ENCODE measurements at places on chromosomes 1 and 21.

GRCh38 chr1:208918160-208918559 lies 665.4 kb upstream of the CAMK1G start:
- DNase-seq: no peak

- no peak for DNase-seq
Observed at GRCh38 chr1:219731771-219732170, 118.9 kb upstream of the ZC3H11B start.

GRCh38 chr1:203797948-203798655 lies 2.7 kb downstream of the ZBED6 start:
- DNase-seq: no peak

DNA sequence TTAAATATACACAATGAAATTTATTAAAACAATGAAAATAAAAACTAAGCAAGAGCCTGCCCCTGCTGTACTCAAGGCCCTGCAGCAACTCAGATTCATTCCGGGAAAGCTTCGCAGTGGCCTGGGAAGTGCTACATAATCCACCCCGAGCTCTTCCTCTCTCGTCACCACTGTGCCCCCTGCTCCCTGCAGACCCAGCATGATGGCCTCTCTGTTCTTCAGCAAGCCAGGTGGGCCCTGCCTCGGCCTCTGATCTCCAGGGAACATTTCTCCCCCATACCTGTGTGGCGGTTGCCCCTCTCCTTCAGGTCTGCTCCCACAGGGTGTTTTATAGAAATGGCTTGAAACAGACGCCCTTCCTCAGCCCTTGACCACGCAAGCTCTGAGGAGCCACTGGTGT lies 10.6 kb downstream of the RNF187 start:
- DNase-seq: no peak

DNA sequence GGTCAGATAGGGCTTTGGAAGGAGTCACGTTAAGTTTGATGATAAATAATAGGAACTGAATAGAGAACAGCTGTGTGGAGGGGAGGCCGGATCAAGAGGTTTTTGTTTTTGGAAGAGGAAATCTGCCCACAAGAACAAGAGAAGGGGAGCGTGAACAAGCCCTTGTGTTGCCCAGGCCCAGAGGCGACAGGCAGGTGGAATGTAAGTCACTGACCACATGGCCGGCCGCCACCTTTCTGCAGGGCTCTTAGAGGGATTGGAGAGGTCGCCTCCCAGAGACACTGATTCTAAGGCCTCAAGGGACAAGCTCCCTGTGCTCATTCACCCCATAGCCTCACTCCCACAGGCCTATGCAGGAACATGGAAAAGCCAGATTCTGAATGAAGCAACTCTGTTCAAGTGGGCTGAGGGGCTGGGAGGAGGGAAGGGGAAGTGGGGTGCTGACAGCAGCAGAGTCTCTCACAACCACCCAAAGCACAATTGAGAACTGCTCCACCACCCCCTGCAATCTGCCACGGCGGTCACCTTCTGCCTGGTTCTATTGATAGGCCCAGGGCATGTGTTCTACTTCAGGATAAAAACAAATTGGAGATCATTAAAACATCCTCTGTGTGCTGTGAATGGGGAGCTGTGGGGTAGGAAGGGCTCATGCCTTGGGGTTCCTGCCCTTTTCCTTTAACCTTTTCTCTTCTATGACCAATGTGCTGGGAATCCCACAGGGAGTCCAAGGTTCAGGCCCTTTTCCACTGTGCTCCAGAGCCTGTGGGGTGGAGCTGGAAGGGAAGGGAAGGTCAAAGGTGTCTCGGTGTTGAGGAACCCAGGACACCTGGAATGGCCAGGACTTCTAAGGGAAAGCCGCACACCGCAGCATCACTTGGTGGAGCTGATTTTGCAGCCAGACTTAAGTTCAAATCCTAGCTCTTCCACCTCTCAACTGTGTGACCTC lies 63.3 kb upstream of the PARP1 start:
- DNase-seq: no peak

DNA sequence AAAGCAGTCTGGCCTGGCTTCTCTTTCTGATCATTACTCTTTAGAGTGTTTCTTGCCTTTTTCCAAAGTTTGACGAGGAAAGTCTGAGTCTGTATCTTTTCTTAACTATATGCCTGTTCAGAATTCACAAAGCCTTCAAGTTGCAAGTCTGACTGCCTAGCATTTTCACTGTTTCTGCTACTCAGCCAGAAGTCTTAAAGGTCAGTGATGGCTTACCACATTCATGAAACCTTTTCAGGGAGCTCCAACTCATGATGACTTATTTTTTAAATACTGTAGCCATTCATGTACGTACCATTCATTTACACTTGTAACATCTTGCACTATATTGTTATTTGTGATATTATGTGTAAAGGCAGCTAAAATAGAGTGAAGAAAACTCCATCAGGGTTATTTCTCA lies 58.2 kb downstream of the TNFSF4 start:
- no peak for DNase-seq

DNA sequence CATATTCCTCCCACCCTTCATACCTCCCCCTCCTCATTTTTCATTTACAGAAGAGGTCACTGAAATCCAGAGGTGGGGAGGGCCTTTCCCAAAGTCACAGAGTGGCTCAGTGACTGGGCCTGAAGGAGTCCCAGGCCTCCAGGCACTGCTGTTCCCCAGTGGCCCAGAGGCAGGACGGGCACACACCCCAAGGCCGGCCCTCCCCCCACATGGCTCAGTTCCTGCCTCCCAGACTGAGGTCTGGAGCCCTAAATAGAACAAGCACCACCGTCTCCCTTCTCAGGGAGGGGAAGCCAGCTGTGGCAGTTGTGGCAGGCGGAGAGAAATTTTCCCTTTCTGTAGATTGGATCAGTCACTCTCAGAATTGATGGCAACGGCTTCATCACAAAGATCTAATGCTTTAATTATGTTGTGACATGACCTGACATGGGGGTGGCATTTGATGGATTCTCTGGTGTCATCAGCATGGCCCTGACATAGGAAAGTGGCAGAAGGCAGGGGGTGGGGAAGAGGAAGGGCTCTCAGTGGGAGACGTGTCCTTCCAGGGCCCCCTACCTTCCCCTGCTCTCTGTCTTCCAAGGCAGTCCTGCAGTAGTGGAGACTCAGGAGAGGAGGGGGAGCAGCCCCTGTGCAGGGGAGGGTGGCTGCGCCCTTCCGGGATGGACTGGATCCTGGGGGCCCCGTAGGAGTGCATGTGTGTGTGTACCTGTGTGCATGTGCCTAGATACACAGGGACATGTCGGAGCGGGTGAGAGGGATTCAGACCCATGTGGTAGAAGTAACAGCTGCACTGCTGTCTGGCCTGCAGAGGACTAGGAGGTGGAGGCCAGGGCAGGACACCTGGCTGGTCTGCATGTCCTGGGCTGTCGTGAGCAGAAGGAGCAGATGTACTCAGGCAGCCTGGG lies 41.2 kb upstream of the FOXO6 start:
- DNase-seq: no peak

- no peak for DNase-seq
Observed at GRCh38 chr1:208216062-208216461, 28.1 kb downstream of the PLXNA2 start.
